ENCODE measurements at places on chromosomes 13 and 19. TPM values are rescaled to one million over a fixed set of nuclear protein-coding genes. Genes with fewer than 3 reads are reported as not detected.

- no peak for DNase-seq
Observed at GRCh38 chr13:95140502-95140901, 160.7 kb downstream of the ABCC4 start.

The PODNL1 gene
- not detected for total RNA-seq

DNA sequence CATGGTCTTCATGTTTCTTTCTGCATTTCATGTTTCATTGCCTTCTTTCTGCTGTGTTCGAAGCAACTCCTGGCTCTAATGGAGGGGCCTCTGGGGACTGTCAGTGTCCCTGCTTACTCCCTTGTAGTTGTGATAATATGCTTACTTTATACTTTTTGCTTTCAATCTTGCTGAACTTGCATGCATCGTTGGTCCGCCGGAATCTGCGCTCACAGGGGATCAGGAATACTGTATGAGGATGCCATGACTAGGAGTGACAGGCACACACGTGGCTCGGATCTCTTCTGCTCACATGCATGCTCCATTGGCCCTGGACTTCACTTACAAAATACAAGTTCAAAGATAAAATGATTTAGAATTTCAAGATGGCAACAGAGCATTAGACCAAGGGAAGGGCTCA lies 108.8 kb downstream of the SIPA1L3 start:
- no peak for DNase-seq

The ZNF878 gene
- total RNA-seq = 1.1 TPM

- no peak for DNase-seq
Observed at GRCh38 chr19:4503132-4503824, 15.0 kb downstream of the PLIN4 start.

The KCNK6 gene
- total RNA-seq = 6.6 TPM

The MBD3L3 gene
- not detected for total RNA-seq

- no peak for DNase-seq
Observed at GRCh38 chr19:1700733-1701663, 48.6 kb upstream of the TCF3 start.

DNA sequence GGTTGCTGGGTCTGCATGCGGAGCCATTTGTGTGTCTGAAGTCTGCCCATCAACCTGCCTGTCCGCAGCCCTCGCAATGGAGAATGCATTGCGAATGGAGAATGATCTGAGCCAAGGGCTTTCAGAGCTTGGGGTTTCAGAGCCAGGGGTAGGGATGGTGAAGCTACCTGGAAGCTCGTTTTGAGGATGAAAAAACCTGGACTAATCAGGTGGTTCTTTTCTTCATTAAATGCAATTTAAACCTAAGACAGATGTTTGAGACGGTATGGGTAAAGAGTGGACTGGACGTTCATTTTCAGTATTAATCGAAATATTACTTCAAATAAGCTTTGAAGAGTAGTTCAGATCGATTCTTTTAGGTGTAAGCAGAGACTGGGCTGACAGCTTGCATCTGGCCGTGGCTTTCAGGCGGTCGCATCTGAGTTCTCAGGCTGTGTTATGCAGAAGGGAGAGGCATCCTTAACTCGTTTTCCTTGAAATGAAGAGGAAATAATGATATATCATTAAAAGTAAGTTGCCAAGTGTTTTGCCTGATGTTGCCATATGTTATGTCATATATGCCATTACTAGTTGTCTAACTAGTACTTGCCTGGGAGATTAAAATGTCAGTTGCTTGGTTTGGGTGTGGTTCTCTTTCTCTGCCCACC lies 801 bp downstream of the MCF2L start:
- DNase-seq = no peak

DNA sequence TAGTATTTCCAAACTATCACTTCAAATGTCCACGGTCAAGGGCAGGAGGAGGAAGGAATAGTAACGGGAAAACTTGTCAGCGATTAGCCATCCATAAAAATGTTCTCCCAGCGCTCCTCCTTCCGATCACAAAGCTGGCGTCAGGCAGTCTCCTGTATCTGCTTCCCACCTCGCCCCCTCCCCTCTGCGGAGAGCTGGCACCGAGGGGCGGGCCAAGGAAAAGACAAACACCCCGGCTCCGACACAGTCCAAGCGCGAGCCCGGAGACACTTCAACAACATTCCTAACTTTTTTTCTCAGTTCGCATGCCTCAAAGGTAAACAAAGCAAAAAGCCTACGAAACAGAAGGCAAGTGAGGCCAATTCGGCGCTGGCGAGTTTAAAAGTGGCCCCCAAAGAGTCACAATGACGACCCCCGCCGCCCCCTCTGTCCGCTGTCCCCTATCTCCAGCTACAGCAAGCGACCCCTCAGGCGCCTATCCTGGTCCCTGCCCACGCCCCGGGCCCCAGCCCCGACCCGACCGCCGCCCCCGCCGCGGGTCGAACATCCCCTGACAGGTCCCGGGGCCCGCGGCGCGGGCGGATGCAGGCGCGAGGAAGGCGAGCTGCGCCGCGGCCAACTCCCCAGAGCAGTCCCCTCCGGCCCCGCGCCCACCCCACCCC lies 736 bp downstream of the SMAD9 start:
- DNase-seq = peak; percentile 10

The PCDH8 gene
- total RNA-seq = not detected

DNA sequence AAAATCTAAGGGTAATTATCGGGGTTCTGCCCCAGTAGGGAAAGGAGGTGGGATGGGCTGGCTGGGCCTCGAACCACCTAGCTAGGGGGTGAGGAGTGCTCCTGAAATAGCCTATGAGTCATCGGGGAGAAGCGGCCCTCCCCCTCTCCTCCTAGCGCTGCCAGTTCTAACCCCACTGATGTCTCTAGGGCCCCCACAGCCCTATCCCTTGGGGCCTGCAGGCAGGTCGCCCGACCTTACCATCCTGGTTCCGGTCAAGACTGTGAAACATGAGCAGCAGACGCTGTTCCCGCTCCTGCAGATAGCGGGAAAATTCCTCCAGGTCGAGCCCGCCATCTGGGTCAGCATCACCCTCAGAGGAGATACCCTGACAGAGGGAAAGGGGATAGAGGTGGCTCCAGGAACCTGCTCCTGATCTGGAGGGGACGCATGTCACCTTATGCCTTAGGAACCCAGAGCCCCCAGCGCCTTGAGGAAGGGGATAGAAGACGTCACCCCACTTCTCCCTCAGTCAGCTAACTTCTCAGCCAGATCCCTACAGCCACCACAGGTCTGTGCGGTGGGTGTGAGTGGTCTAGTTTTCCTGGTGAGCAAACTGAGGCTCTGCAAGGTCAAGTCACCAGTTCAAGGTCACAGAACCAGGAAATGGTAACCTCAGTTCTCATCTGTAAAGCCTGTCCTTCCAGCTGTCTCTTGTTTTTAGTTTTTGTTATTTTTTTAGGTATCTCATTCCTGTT lies 1.5 kb downstream of the SLC25A23 start:
- DNase-seq = no peak

- no peak for DNase-seq
Observed at GRCh38 chr19:16216744-16217670, 19.3 kb downstream of the AP1M1 start.

The IZUMO2 gene
- not detected for total RNA-seq

- no peak for DNase-seq
Observed at GRCh38 chr13:96762876-96763275, 231.4 kb downstream of the OXGR1 start.

DNA sequence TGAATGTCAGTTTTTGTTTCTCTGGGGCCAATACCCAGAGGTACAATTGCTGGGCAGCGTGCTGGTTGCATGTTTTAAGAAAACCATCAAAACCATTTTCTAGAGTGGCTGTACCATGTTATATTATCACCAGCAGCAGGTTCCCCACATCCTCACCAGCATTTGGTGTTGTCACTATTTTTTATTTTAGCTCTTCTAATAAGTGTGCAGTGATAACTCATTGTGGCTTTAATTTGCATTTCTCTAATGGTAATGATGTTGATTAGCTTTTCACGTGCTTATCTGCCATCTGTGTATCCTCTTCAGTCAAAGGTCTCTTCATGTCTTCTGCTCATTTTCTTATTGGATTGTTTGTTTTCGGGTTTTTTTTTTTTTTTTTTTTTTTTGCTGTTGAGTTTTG lies 21.9 kb downstream of the PAK4 start:
- DNase-seq = no peak

The GGN gene
- not detected for total RNA-seq

GRCh38 chr13:22169473-22169872 lies 498.6 kb downstream of the FGF9 start:
- DNase-seq = no peak

- DNase-seq = no peak
Observed at GRCh38 chr13:50679321-50679720, 164.2 kb downstream of the DLEU7 start.

The LAIR2 gene
- 1.8 TPM for total RNA-seq

GRCh38 chr19:29503140-29503758 lies 22.5 kb upstream of the VSTM2B start:
- no peak for DNase-seq

The PRSS57 gene
- total RNA-seq = not detected

- peak; percentile 25 for DNase-seq
Observed at GRCh38 chr13:40605573-40605972, 60.9 kb downstream of the FOXO1 start.

DNA sequence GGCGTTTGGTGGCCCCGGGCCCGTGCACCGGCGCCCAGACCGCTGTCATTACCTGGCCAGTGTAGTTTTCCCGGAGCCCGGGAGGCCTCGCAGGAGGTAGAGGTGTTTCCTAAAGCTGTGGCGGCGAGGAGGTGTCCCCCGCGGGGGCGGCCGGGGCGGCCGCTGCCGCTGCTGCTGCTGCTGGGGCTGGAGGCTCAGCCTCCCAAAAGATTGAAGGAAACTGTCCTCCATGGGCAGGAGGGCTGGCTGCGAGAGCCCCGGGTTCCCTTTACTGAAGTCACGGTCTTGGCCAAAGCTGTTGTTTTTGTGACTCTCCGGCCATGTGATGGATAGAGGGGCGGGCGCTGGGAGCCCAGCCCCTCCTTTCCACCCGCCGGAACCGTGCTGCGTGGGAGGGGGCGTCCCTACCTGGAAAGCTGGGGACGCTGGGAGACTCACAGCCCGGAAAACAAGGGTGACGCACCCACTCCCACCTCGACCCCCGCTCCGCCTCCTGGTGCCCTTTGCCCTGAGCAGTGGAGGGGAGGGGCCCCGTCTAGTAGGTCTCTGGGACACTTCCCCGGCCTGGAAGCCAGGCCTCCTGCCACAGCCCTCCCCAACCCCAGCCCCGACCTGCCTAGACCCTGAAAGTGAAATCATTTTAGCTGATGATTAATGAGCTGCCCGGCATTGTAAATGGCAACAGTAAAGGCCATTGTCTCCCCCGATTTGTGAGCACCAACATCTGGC lies at the start of gene N4BP2L1:
Gene N4BP2L1 (minus strand): TSS at position 279 of the 729 bp plus-strand sequence. CDS start 48 bp downstream, at position 231.
- peak; percentile 93 for DNase-seq

DNA sequence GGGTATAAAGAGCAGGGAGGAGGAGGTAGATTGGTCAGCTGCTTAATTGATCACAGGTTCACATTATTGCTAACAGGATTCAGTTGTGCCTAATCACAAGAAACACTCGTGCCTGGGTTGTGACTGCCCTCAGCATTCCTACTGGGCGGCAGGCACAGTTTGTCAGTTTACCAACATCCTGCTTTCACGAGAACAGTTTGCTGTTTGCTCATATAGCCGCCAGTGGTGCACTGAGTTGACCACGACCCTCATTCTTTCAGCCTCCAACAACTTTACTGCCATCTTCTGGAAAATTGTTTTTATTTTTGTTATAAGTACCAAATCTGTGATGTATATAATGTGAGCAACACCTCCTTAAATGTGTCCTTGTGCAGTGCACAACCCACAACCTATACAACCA lies 16.2 kb upstream of the IFT88 start:
- no peak for DNase-seq

DNA sequence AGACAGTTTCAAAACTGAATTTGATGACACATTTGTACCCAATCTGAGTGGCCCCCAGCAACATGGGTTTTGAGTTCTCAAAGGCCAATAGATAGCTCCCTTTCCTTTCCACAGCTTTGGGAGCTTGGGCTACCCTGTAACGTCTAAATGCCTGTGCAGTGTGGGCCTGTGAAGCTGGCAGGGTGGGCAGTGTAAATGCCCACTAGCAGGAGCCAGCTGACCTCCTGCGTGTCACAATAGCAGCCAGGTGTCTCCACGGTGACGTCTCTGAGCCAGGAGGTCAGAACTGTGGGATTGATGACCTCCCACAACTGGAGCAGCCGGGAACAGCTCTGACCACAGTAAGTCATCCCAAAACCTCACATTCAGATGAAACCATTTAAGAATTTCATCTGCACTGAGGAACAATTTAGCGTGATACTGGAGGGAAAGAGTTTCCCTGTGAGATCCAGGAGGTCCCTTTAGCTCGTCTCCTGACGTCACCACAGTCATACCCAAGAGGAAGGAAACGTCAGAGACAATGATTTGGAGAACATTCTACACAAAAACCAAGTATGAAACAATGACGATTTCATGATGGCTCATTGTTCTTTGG lies at the start of gene IPO5:
Gene IPO5 (plus strand): TSS at position 300 of the 595 bp plus-strand sequence. CDS start 23,022 bp downstream, outside the sequence.
- no peak for DNase-seq

Measured in activated naive CD8-positive, alpha-beta T cell treated with anti-CD3 and anti-CD28 coated beads for 36 hours (primary cell).